Mesenteric fat pad (tissue), 1 donor: ENCODE measurements at places on chromosomes 6 and 20. TPM values are rescaled to one million over a fixed set of nuclear protein-coding genes. Genes with fewer than 3 reads are reported as not detected.

PLG gene
- not detected for total RNA-seq

ME1 gene
- total RNA-seq = 31.7 TPM

OR2H1 gene
- total RNA-seq = not detected

MLIP gene
- 0.29 TPM for total RNA-seq

PRDM13 gene
- not detected for total RNA-seq

NOL7 gene
- 47.0 TPM for total RNA-seq

TP53TG5 gene
- total RNA-seq = not detected

SLC35F1 gene
- total RNA-seq = 0.48 TPM

CDSN gene
- not detected for total RNA-seq

GCM1 gene
- total RNA-seq = 0.35 TPM

CTAGE9 gene
- total RNA-seq = not detected

TBC1D20 gene
- 47.0 TPM for total RNA-seq

PPP1R14C gene
- 0.26 TPM for total RNA-seq

BPIFB2 gene
- not detected for total RNA-seq

RIPPLY2 gene
- total RNA-seq = not detected

ASXL1 gene
- 75.3 TPM for total RNA-seq

IMPG1 gene
- not detected for total RNA-seq

IP6K3 gene
- total RNA-seq = 0.13 TPM

EPPIN gene
- not detected for total RNA-seq

HLA-DQB2 gene
- 3.0 TPM for total RNA-seq

HLA-DRB5 gene
- 118 TPM for total RNA-seq

PLCG1 gene
- total RNA-seq = 76.1 TPM

CARMIL1 gene
- 10.3 TPM for total RNA-seq

SLA2 gene
- 0.64 TPM for total RNA-seq

LAMA2 gene
- total RNA-seq = 82.9 TPM

PHACTR1 gene
- 10.8 TPM for total RNA-seq

HLA-C gene
- total RNA-seq = 425 TPM

RIMS4 gene
- total RNA-seq = 0.29 TPM

TSPYL1 gene
- 78.2 TPM for total RNA-seq
